Activated CD8-positive, alpha-beta memory T cell treated with anti-CD3 and anti-CD28 coated beads for 1 hour (primary cell): ENCODE measurements at places on chromosomes 16 and 17.
A peak's percentile ranks its signal among the peaks of the same experiment; 100 is the strongest.

DNA sequence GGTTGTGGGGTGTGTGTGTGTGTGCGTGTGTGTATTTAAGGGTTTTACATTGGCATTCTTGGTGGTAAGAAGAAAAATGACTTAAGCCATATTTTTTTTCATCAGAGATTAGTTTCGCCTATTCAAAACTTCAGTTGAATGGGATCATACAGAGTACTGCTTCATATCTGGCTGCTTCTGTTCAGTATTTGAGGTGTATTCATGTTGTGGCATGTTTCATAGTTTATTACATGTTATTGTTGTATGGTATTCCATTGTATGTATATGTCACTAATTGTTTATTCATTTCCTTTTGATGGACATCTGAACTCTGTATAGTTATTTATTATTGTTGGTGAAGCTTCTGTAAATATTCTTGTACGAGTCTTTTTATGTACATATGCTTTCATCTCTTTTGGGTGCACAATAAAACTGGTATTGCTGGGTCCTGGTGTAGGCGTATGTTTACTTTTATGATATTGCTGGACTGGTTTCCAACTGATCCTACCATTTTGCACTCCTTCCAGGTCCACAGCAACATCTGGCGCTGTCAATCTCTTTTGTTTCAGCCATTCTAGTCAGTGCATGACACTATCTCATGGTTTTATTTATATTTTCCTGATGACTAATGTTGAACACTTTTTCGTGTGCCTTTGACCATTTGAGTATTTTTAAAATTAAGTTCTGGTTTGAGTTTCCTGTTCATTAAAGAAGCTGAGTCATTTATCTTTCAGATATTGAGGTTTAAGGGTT, 77.4 kb upstream of the MAF start:
- DNase-seq = no peak

DNA sequence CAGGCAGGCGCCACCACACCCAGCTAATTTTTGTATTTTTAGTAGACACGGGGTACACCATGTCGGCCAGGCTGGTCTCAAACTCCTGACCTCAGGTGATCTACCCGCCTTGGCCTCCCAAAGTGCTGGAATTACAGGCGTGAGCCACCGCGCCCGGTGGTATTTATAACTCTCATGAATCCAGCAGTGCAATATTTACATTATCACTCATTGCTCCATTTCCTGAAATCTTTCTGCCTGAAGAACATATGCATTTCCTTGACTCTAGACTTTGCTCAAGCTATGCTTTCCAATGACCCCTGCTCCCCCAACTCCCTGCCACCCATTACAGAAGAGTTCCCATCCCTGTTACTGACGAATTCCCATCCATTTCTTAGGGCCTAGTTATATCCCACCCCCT, 19.7 kb upstream of the NDUFAB1 start:
- DNase-seq = no peak

DNA sequence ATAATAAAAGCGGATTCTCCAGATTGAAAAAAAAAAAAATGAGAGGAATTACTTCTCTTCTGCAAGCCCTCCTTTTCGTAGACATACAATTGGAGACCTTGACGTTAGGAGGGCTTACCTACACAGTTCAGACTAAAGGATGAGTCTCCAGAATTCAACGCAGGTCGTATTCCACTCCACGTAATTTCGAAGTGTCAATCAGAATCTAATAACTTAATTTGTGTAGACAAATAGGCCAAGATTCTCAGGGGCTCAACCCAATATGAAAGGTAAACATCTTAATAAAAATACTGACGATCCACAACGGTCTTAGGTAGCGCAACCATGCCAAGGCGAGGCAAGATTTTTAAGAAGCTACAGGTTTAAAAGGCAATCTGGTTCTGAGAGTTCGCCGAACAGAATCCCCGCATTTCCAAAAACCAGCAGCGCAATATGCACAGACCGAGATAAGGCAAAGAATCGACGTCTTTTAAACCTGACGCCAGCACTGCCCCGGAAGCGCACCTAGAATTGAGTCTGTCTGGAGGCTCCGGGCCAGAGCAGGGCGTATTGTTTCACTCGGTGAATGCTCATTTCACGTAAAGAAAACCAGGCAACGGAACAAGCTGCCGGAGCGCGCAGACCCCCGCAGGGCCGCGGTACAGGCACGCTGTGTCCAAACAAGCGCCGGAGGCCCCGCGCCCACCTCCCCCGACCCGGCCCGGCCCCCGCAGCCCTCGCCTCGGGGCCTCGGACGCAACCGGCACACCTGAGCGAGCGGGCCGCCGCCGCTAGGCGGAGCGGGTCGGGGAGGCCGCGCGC, 623 bp downstream of the MBTPS1 start:
- DNase-seq = peak; percentile 30

GRCh38 chr17:50165867-50166517, at the start of gene SGCA:
SGCA (plus strand) TSS chr17:50166005; CDS start chr17:50166041, 36 bp downstream.
- no peak for DNase-seq

GRCh38 chr16:81646561-81646960, 132.5 kb upstream of the PLCG2 start:
- DNase-seq = no peak

GRCh38 chr16:88316941-88317612, 65.7 kb upstream of the ZNF469 start:
- no peak for DNase-seq

- DNase-seq = no peak
These were observed 109.1 kb upstream of the CDC42EP4 start for GRCh38 chr17:73420897-73421296.
